Fibroblast of villous mesenchyme (primary cell): ENCODE measurements at places on chromosomes 1 and 21. TPM values are rescaled to one million over a fixed set of nuclear protein-coding genes. Genes with fewer than 3 reads are reported as not detected.

DNA sequence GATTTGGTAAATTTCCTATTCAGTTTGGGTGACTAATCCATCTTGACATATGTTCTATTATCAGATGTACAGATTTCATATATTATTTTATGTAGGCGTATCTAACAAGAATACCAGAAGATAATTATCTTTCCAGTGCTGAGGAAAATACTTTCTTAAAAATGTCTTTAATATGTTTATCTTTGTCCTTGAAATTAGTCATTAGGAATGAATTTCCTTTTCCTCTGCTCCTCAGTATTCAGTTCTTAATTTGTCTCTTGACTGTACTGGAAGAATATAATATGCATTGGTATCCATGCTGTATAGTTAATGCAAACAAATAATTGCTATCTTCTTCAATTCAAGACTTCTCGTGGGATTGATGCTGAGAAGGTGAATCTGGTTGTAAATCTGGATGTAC, 6.6 kb downstream of the DDX20 start:
- DNase-seq = no peak

DNA sequence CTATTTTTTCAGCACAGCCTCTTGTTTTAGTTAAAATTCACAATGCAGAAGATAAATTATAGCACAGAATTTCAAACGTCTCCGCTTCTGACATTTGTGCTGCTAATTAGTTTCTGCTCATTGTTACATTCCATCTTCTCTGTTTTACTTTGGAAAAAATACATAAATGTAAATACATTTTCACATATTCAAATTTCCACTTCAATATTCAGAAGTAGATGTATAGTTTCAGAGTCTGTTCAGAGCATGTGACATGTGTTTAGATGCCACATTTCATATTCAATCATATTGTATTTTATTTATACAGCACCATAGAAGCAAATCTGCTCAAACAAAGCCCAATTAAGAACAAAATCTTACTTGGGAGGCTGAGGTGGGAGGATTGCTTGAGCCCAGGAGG, 19.6 kb downstream of the TMEM35B start:
- DNase-seq = no peak

- DNase-seq = no peak
Observed at GRCh38 chr1:241817956-241818612, 29.9 kb upstream of the EXO1 start.

- DNase-seq = peak; percentile 69
Observed at GRCh38 chr21:41877901-41878830, 978 bp downstream of the PRDM15 start.

DNA sequence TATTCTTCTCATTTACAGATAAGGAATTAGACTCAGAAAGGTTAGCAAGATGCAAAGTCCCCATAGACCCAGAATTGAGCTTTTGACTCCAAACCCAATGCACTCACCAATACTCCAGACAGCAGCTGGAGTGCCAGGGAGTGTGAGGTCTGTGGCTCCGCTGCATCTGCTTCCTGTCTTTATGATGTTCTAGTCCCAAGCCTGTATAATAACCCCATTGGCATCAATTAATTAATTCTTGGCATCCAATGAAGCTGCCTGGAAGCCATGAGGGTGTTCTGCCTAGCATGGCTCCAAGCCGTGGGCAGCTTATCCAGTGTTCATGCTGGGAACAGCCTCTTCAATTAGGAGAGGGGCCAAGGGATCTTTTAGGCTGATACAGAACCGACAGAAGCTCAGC, 188.7 kb downstream of the GIPC2 start:
- DNase-seq = no peak

DNA sequence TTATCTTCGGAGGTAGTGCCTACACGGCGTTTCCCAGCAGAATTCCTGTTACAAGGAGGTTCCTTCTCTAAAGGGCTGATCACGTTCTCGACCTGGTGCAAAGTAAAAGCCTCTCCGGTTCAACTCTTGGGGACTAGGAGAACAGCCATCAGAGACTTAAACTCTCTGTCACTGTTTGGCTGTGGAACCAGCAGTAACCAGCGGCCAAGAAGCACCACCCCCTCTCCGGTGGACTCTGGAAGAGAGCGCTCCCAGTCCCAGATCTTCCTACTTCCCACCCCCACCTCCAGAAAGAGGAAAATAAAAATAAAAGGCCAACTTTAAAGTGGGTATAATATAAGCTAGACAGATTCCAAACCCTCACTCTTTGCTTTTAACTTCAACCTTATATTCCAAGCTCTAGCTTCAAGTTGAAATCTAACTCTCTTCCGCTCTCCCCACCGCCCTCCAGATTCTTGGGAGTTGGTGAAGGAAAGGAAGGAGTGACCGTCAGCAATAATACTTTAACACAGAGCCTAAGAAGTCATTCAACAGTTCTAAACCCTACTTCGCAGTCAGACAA, 2.9 kb downstream of the BRINP3 start:
- no peak for DNase-seq

DNA sequence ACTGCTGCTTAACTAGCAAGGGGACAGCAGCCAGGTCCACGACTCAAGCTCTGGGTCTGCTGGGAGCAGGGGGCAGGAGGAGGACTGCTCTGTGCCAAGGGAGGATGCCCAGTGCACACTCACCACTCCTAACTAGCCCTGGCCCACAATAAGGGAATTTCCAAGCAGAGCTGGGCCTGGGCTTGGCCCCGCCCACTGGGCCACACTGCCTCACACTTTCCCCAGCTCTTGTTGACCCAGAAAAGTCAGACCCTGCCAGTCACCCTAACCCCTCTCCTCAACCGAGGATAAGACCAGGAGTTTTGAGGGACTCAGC, 18.7 kb downstream of the SLC9A1 start:
- DNase-seq = no peak

Gene CFHR5
- not detected in 2 replicates for total RNA-seq

Gene ELAVL4
- not detected in 2 replicates for total RNA-seq

Gene RNF207
- 27.7 and 110 TPM in 2 replicates for total RNA-seq

DNA sequence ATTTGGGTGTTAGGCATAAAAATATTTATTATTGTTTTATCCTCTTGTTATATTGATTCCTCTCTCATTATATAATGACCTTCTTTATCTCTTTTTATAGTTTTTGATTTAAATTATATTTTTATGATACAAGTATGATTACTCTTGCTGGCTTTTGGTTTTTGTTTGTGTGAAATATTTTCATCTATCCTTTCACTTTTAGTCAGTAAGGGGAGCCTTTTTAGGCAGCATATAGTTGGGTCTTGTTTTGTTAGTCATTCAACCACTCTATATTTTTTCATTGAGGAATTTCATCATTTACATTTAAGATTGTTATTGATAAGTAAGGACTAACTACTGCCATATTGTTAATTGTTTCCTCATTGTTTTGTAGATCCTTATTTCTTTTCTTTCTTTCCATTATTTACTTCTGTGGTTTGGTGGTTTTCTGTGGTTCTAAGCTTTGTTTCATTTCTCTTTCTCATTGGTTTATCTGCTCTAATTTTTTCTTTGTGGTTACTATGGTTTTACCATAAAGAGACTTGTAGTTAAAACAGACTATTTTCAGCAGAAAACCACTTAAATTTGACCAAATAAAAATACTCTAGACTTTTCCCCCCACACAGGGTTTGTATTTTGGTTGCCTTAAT, 593.1 kb downstream of the NUF2 start:
- DNase-seq = no peak

DNA sequence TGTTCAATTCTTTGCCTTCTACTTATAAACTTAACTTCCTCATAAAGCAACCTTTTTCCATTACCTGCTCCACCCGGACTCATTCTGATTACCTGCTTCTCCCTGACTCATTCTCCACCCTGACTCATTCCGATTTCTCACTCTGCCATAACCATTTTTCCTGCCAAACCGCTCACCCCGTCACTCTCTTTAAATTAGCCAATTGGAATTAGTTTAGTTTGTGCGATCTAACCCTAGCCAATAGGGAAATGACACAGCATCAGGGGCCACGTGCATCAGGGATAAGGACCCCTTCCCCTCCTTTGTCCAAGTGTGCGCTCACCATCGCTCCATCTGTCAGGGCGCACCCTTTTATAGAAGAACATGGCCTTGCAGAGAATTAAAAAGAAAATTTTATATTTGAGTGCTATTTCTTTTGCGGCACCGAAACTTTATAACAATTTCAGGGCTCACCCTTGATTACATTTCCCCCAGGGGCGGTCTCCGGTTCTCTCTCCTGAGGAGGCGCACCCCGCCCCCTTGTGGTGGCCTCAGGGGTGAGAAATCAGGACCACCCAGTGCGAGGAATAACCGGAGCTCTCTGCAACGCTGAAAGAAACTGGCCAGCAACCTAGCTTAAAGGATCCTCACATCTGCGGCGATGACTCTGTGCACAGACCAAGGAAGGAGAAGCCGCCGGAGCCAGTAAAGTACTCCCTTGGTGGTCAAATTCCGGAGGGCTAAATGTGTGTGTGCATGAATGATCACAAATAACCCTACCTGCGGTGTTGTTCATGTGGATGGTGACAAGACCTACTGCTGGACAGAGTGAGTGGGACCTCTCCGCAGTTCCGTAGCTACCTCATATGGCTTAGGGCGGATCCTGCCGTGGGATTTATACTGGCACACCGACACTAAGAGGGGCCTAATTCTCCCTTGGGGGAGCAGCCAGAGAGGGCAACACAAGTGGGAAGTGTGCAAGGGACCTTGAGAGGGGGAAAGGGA, 30.3 kb upstream of the CBR3 start:
- peak; percentile 44 for DNase-seq

DNA sequence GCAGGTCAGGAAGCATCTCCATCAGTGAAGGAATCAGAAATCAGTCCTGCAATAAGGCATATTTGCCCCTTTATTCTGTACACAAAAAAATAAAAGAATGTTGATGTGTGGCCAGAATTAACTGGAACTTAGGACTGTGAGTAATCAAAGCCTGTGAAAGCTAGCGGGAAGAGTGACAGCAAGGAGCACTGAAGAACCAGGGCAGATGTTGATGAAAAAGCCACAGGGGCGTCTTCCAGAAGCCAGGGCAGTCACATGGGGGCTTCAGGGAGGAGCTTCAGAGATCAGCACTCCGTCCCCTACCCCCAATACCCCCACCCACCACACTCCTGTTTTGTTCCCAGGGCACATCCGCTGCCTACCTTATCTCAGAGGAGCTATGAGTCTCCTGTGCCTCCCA, 502.8 kb downstream of the AJAP1 start:
- no peak for DNase-seq

DNA sequence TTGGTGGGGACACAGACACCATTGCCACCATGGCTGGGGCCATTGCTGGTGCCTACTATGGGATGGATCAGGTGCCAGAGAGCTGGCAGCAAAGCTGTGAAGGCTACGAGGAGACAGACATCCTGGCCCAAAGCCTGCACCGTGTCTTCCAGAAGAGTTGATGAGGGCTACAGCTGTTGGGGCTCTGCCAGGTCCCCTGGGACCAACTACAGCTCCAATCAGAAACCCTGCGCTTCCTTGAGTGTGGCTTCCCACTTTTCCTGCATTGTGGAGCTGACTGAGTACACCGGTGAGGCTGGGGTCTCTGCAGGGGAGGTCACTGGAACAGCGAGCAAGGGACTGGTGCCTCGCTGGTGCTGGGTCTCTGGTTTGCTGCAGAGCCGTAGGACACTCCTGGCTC, 4.5 kb downstream of the ADPRS start:
- no peak for DNase-seq

DNA sequence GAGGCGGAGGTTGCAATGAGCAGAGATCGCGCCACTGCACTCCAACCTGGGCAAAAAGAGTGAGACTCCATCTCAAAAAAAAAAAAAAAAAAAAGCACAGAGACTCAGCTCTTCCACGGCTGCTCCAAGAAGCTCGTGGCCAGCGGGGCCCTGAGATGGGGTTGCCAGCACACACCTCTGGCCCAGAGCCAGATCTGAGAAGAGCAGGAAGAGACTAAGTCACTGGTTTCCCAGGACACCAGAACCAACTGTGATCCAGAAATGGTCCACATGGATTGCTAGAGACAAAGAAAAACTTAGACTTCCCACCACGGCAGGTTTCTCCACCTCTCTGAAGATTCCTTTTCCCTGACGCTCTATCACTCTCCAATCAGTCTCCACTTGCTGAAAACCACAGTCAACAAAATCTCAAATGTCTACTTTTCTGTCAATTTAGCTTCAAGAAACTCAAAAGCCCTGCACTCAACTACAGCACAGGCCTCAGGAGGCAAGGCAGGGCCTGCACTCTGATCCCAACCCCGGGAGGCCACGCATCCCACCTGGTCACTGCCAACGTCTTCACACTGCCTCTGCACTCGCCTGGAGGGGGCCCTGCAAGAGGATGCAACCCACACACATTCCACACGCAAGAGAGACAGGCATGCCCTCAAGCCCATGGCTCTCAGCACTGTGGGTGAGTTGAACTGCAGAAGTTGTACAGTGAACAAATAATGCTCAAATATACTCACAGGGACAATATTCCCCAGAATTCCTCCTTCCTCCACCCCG, 79.0 kb downstream of the NPHP4 start:
- DNase-seq = no peak

- DNase-seq = peak; percentile 15
Observed at GRCh38 chr1:96845464-96845863, 123.9 kb downstream of the PTBP2 start.
